ENCODE measurements at places on chromosomes 4 and X.

DNA sequence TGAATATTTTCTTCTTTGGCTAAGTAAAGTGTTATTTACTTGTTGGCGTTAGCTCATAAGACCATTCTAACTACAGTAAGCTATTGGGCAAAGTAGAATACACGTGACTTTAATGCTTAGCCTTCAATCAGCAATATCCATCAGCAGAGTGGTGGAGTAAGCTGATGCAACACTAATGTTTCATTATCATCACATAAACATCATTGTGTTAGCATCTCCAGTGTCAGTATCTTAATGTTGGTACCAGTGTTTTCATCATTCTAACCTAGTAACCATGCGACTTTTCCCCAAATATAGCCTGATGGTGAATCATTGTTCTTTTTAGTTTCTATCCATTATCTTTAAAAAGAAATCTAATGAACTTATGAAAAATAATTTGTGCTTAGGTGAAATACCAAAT, 48.5 kb downstream of the APOOL start:
- no peak for DNase-seq

- DNase-seq = no peak
Observed at GRCh38 chr4:1489639-1489995, 83.4 kb upstream of the NKX1-1 start.

- DNase-seq = no peak
Observed at GRCh38 chr4:118770741-118771187, 65.2 kb downstream of the SEC24D start.

- no peak for DNase-seq
Observed at GRCh38 chr4:188414441-188414840, 275.2 kb downstream of the TRIML1 start.

DNA sequence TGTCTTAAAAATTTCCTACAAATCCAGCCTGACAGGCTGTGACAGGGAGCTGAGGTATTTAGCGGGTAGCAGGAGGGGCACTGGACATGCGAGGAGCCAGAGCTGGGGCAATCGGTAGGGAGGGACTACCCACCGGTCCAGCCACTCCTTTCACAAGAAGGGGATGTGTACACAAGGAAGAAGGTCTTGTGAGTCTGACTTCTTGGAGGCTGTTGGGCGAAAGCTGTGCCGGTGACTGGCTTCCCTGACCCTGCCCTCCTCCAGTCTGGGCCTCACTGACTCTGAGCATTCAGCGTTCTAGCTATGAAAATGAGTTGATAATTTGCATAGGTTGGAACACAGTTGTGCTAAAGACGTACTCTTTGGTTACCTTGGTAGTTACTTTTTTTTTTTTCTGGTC, 12.7 kb upstream of the CXCL8 start:
- DNase-seq = no peak

DNA sequence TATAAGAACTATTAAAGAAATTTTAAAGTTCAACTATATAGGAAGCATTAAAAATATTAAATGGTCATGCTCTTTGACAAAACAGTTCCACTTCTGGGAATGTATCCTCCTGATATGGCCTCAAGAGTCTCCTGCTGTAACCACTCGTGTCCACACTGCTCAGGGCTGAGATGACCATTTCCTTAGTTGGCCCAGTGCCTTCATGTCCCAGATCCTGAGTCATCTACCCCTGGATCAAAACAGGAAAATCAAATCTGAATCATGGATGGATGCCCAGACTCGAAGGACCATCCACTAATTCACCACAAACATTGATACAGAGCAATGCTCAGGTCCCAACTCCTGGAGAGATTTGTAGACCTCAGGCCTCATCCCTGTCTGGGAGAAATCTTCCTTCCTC, 44.7 kb downstream of the GPRASP3 start:
- DNase-seq = no peak

DNA sequence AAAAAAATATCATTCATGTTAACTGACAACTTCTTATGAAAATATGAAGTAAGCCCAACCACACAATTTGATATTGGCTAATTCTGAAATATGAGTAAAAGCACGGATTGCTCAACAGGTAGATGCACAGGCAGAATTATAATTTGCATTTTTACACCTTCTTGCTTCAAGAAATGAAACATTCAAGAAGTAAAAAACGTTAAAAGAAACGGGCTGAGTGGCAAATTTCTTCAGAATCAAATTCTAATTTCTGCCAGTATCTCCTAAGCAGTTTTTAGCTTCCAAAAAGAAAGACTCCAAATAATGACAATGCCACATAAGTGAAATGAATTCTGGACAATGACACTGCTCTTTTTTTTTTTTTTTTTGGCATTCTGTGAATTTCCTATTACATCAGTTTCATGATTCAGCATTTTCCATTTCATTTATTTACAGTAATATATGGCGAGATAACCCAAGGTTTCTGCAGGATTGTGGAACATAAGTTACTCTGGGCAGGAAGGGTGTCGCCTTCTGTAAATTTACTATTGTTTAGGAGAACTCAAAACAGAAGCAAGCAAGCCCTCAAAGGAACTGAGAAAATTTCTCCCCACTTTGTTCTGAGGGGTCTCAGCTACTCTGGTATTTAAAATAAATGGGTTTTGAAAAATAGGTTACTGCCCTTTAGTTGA, 1.4 kb downstream of the SEL1L3 start:
- no peak for DNase-seq

- no peak for DNase-seq
Observed at GRCh38 chr4:182286035-182286434, 42.8 kb downstream of the TENM3 start.

DNA sequence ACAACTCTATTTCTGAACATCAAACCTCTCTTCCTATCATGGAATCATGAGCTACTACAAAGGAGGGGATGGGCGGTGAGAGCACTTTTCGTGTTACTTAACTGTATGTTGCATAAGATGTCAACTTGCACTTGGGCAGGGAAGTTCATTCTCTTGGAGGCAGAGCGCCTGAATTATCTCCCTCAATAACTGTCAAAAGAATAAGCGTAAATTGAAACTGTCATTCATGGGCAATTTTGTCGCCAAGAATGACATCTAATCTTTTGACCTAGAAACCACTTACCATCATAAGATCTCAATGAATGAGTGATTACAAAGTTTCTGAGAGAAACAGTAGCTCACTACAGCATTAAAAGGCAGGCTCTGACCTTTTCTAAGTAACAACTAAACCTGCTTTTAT, 23.5 kb upstream of the USP26 start:
- DNase-seq = no peak

DNA sequence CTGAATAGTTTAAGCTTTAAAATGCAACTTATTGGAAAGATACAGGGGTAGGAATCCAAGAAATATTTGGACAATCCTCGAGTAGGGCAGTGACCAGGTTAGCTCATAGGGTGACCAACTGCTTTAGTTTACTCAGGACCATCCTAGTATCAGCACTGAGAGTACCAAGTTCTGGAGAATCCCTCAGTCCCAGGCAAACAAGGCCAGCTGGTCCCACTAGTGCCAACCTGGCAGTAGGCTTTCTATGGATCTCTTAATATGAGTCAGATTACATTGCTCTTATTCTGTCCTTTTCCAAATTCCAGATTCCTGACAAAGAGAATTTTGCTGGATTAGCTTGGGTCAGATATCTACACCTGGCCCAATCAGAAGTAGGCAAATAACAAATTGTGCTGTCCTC, 493.7 kb downstream of the KCNIP4 start:
- no peak for DNase-seq

DNA sequence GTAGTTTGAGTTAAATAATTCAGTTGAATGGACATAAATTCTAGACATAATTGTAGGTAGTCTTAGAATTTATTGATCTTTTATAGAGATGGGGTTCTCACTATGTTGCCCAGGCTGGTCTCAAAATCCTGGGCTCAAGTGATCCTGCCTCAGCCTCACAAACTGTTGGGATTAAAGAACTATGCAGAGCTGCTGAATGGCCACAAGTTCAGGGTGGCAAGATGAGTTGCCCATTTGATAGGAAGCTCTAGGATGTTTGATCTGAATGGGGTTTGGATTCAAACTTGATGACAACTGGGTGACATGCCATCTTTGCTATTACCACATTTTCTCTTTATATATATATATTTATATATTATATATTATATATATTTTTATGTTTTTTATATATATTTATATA, 3.6 kb downstream of the RPL36A start:
- no peak for DNase-seq

GRCh38 chrX:130174045-130174704, 2.4 kb downstream of the RAB33A start:
- no peak for DNase-seq

DNA sequence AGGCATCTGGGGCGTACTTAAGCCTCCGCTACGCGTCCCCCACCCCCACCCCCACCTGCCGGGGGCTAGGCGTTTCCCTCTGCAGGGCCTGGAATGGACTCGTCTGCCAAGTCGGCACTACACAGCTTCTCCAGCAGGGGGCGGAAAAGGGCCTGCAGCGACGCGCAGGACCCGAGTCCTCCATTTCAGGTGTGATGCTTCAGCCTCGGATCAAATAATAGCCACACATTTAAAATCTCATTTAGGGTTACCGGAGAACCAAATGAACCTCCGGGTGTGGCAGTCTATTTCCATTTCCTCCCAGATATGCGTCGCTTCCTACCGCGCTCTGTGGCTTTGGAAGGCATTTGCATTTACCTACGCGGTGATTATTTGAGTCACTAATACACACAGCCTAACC, 2.9 kb downstream of the PAK3 start:
- DNase-seq = peak; percentile 54

- peak; percentile 53 for DNase-seq
Observed at GRCh38 chr4:40247350-40247749, 50.5 kb downstream of the RHOH start.

DNA sequence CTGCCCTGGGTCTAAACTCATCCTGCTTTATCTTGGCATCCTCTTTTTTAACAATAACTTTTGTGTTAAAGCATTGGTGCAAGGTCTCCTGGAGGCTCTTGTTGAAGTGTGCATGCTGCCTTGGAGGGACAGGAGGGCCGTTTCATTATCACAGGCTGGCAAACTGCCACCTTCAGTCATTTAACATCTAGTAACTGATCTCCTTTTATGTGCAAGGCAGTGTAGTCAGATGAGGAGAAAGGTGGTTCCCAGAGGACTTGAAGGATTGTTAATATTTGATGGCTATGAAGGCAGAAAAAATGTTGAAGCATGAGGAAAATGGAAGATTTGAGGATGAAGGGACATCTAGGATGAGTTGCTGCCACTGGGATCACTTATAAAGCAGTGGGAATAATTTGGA, 439.4 kb downstream of the RAPGEF2 start:
- DNase-seq = no peak

GRCh38 chr4:1975880-1976279, 32.9 kb downstream of the NELFA start:
- DNase-seq = no peak

- DNase-seq = no peak
Observed at GRCh38 chr4:73856518-73856917, 3.4 kb downstream of the PF4V1 start.

GRCh38 chrX:119943185-119943988, at the start of gene NKAP:
Gene NKAP, minus strand, starts transcription at chrX:119943751. Its CDS starts 146 bp downstream, at chrX:119943605.
- peak; percentile 77 for DNase-seq

GRCh38 chrX:26606971-26607370, 391.0 kb downstream of the MAGEB5 start:
- DNase-seq = no peak

DNA sequence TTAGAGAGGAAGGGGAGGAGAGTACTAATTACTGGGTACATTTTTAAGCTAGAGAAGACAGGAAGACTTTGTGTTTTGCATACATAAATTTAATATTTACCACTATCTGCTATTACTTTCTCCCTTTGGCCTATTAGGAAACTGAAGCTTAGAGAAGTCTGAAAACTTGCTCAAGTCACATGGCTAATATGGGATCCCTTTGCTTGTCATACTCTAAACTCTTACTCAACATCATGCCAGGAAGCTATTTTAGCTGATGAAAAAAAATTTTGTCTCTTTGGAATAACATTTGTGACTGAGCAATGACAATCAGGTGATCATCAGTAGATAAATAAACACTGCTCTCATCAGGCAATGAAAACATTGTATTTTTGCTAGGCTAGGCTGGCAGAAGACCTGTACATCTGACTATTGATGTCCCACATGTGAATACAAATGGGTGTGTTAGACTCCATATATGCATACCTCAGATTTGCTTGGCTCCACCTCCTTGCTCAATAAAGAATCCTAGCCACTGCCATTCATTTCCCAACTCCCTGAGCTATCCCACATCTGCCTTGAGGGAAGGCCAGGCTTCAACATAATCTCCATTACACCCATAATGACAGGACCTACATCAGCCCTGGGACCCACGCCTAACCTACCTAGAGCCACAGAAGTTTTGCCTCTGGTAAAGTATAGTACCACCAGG, 17.0 kb upstream of the DCLK2 start:
- no peak for DNase-seq

GRCh38 chr4:59869559-59869958, 1330.6 kb upstream of the ADGRL3 start:
- no peak for DNase-seq

GRCh38 chr4:98466868-98467599, 191.4 kb downstream of the TSPAN5 start:
- DNase-seq = no peak

GRCh38 chr4:155773196-155773800, 14.5 kb downstream of the GUCY1B1 start:
- DNase-seq = no peak

DNA sequence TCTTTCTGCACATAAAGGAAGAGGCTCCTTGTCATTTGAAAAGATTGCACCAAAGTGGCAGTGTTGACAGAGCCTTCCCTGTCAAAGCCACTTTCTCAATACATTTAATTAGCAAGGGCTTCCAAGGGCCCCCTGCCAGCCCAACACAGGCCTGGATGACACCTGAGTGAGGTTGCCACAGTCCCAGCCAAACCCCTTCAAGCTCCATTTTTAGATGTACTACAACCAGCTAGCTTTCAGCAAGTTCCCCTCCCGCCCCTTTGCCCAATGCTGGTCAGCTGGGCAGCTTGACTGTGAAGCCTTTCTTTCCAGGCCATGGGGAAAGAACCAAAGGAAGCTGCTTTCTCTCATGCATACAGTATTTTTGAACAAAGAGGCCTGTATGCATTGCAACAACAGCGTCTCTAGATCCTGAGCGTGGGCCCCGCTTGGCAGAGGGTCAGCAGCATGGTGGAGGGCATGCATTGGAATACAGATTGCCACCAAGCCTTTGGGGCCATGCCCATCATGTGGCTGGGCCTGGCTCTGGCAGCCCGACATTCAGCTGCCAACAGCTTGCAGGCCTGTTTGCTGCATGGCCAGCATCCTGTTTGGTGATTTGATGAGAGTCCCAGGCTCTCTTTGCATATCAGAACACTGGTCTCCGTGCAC, 261.1 kb upstream of the GATB start:
- DNase-seq = no peak

- DNase-seq = no peak
Observed at GRCh38 chrX:112846187-112846586, 5.6 kb upstream of the AMOT start.

GRCh38 chr4:134628066-134628465, 426.5 kb upstream of the PABPC4L start:
- no peak for DNase-seq

GRCh38 chrX:53441531-53442321, 7.6 kb upstream of the HSD17B10 start:
- peak; percentile 68 for DNase-seq

- no peak for DNase-seq
Observed at GRCh38 chrX:139508099-139508498, 22.4 kb upstream of the F9 start.
